ENCODE measurements at places on chromosomes 2 and 18. TPM values are rescaled to one million over a fixed set of nuclear protein-coding genes. Genes with fewer than 3 reads are reported as not detected.

The MRPL44 gene
- total RNA-seq: 43.7 TPM

The SIX3 gene
- total RNA-seq: not detected

The VRK2 gene
- total RNA-seq: 15.4 TPM

The AAK1 gene
- total RNA-seq: 62.6 TPM

The PIEZO2 gene
- total RNA-seq: 3.0 TPM

The DCDC2C gene
- total RNA-seq: not detected

The AOX1 gene
- 48.2 TPM for total RNA-seq

The IL1RN gene
- 0.41 TPM for total RNA-seq

The TXNL1 gene
- total RNA-seq: 45.8 TPM

The NOSTRIN gene
- total RNA-seq: 34.3 TPM

The AQP12A gene
- not detected for total RNA-seq

The CHRND gene
- not detected for total RNA-seq

The CYS1 gene
- 4.8 TPM for total RNA-seq

The HDLBP gene
- total RNA-seq: 287 TPM

The TEKT4 gene
- total RNA-seq: not detected

The RIT2 gene
- total RNA-seq: not detected

The GALNT5 gene
- 0.67 TPM for total RNA-seq

The TBC1D8 gene
- total RNA-seq: 50.3 TPM

The STPG4 gene
- total RNA-seq: not detected

The GNAL gene
- 2.7 TPM for total RNA-seq

The ZNF396 gene
- 0.94 TPM for total RNA-seq

The EPB41L3 gene
- 22.5 TPM for total RNA-seq

The PAX8 gene
- total RNA-seq: 1.2 TPM

The SCN9A gene
- total RNA-seq: 0.51 TPM

The TP53I3 gene
- total RNA-seq: 8.0 TPM

The RGPD3 gene
- total RNA-seq: 0.43 TPM

The SLC4A5 gene
- total RNA-seq: 1.3 TPM

The MYOM1 gene
- total RNA-seq: 357 TPM

The WNT10A gene
- total RNA-seq: 1.2 TPM

The GAD1 gene
- not detected for total RNA-seq

The ASNSD1 gene
- total RNA-seq: 36.7 TPM

The CABYR gene
- total RNA-seq: 0.41 TPM

The SLC9A4 gene
- not detected for total RNA-seq

The CCT4 gene
- 69.8 TPM for total RNA-seq

The PROM2 gene
- total RNA-seq: 0.11 TPM

The KCNK3 gene
- total RNA-seq: 47.5 TPM

The SPHKAP gene
- total RNA-seq: 75.5 TPM

All from right atrium auricular region (tissue), 2 donors.